ENCODE measurements at places on chromosomes 3 and 15. TPM values are rescaled to one million over a fixed set of nuclear protein-coding genes. Genes with fewer than 3 reads are reported as not detected.
A peak's percentile ranks its signal among the peaks of the same experiment; 100 is the strongest.

SRGAP3 gene
- total RNA-seq: 1.3 TPM

DPPA2 gene
- not detected for total RNA-seq

- DNase-seq: no peak
- peak overlapping the region; percentile 68 for H3K27ac ChIP-seq
- H3K4me3 ChIP-seq: peak overlapping the region; percentile 12
- H3K36me3 ChIP-seq: no peaks in the 10 kb centered on the region
- H3K4me1 ChIP-seq: peaks cover 93% of the 10 kb centered on the region
- no peaks in the 10 kb centered on the region for H3K27me3 ChIP-seq
Observed at GRCh38 chr3:114418724-114419543, 125.1 kb downstream of the TIGIT start.

- H3K4me1 ChIP-seq: no peaks in the 10 kb centered on the region
- no peaks in the 10 kb centered on the region for H3K27me3 ChIP-seq
- H3K36me3 ChIP-seq: no peaks in the 10 kb centered on the region
- H3K27ac ChIP-seq: no peak overlapping the region
Observed at GRCh38 chr3:55427739-55428138, 59.4 kb downstream of the WNT5A start.

GOLGA6B gene
- not detected for total RNA-seq

GP9 gene
- not detected for total RNA-seq

- no peaks in the 10 kb centered on the region for H3K27me3 ChIP-seq
- no peak overlapping the region for H3K27ac ChIP-seq
- no peaks in the 10 kb centered on the region for H3K36me3 ChIP-seq
- no peak for DNase-seq
Observed at GRCh38 chr3:128854475-128854874, 24.9 kb upstream of the ACAD9 start.

GRCh38 chr3:158789592-158789991, 12.3 kb upstream of the MFSD1 start:
- DNase-seq: no peak
- no peaks in the 10 kb centered on the region for H3K36me3 ChIP-seq
- no peak overlapping the region for H3K4me3 ChIP-seq
- H3K27me3 ChIP-seq: no peaks in the 10 kb centered on the region
- peaks cover 4% of the 10 kb centered on the region for H3K4me1 ChIP-seq

UCN2 gene
- not detected for total RNA-seq

DNA sequence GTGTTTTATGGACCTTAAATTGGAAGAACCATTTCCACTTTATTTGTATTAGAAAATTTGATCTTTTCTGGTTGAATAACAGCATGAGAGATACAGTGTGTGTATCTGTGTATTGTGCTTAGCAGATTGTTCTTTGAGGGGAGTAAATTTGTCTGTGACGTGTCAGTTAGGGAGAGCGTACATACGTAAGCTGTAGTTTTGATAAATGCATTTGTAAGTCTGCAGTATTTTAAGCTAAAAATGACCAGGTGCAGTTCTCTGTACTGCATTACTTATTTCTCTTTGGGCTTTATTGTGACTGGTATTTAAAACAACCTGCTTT, 264.8 kb downstream of the ROBO2 start:
- no peaks in the 10 kb centered on the region for H3K36me3 ChIP-seq
- no peaks in the 10 kb centered on the region for H3K27me3 ChIP-seq
- no peak overlapping the region for H3K27ac ChIP-seq
- H3K4me1 ChIP-seq: no peaks in the 10 kb centered on the region

GRCh38 chr15:51932161-51932560, 39.4 kb downstream of the LEO1 start:
- H3K4me3 ChIP-seq: no peak overlapping the region
- no peak overlapping the region for H3K27ac ChIP-seq
- H3K27me3 ChIP-seq: no peaks in the 10 kb centered on the region
- no peak for DNase-seq
- no peaks in the 10 kb centered on the region for H3K4me1 ChIP-seq

OR5K2 gene
- total RNA-seq: not detected

GRCh38 chr3:108103040-108103751, 12.4 kb upstream of the CD47 start:
- no peak for DNase-seq
- no peak overlapping the region for H3K4me3 ChIP-seq
- no peaks in the 10 kb centered on the region for H3K27me3 ChIP-seq

- no peak overlapping the region for H3K27ac ChIP-seq
- DNase-seq: no peak
- H3K27me3 ChIP-seq: no peaks in the 10 kb centered on the region
- no peaks in the 10 kb centered on the region for H3K4me1 ChIP-seq
Observed at GRCh38 chr3:152175528-152175889, 93.2 kb upstream of the MBNL1 start.

GRCh38 chr15:38226608-38227266, 25.9 kb upstream of the SPRED1 start:
- no peak overlapping the region for H3K4me3 ChIP-seq
- no peaks in the 10 kb centered on the region for H3K27me3 ChIP-seq
- DNase-seq: peak; percentile 14
- no peaks in the 10 kb centered on the region for H3K4me1 ChIP-seq

- no peak for DNase-seq
- no peaks in the 10 kb centered on the region for H3K27me3 ChIP-seq
- no peak overlapping the region for H3K4me3 ChIP-seq
- H3K36me3 ChIP-seq: no peaks in the 10 kb centered on the region
- no peaks in the 10 kb centered on the region for H3K4me1 ChIP-seq
Observed at GRCh38 chr3:145953316-145953715, 207.7 kb downstream of the PLOD2 start.

TMEM212 gene
- not detected for total RNA-seq

VIPR1 gene
- 3.6 TPM for total RNA-seq

DNA sequence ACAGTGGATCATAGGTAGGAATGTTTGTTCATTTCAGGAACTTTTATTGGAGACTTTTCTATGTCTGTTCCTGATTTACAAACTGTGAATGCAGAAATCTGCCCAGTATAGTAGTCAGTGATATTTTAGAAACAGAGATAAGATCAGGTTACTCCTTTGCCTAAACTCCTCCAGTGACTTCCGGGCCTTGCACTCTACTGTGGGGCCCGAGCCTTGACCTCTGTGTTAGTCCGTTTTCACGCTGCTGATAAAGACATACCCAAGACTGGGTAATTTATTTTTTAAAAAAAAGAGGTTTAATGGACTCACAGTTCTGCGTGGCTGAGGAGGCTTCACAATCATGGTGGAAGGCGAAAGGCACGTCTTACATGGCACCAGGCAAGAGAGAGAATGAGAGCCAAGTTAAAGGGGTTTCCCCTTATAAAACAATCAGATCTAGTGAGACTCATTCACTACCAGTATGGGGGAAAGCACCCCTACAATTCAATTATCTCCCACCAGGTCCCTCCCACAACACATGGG, 127.1 kb downstream of the DNAJB8 start:
- H3K27me3 ChIP-seq: no peaks in the 10 kb centered on the region
- DNase-seq: no peak
- no peak overlapping the region for H3K27ac ChIP-seq
- H3K4me3 ChIP-seq: no peak overlapping the region

DNA sequence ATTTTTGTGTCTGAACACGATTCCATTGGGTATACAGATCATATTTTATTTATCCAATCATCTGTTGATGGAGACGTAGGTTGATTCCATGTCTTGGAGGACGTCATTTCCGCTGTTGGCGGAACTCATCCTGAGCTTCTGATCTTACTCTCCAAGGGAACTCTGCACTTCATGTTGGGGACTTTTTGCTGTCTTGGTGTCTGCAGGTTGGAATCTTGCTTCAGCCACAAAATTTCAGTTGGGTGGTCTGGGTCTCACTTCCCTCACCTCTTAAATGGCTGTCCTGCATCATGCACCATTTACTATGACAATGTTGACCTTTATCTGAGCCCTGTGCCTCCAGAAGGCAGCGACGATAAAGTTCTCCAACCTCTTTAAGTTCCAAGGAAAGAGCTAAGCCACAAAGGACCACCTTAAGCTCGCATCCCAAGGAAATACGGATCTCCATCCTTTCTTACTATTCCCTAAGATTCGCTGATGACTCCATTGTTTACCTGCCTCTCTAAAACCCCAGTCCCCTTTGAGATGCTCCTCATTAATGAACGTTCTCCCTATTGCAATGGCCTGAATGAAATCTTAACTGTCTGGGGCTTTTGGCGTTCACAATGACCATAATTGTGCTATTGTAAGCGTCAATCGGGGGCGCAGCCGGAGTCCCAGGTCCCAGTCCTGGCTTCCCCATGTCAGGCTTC, 23.1 kb upstream of the RNU6-1 start:
- H3K4me3 ChIP-seq: peak overlapping the region; percentile 53
- peaks cover 9% of the 10 kb centered on the region for H3K4me1 ChIP-seq
- DNase-seq: no peak
- H3K27ac ChIP-seq: no peak overlapping the region
- H3K27me3 ChIP-seq: no peaks in the 10 kb centered on the region
- no peaks in the 10 kb centered on the region for H3K36me3 ChIP-seq

DNA sequence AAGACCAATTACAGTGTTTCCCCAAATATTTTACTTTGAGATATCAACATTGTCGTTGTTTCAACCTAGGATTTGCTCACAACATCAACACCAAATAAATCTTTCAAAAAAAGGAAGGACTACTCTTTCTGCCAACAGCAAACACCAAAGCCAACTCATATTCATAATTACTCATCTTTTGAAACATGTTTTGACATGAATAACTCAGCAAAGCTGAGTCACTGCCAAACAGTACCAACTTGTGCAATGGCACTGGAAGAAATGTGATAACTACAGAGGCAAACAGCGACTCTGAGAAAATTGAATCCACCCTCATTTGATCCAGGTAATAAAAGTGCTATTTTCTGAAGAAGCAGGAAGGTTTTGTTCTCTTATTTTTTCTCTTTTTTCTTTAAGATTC, 67.2 kb downstream of the PEX5L start:
- H3K4me1 ChIP-seq: no peaks in the 10 kb centered on the region
- no peaks in the 10 kb centered on the region for H3K36me3 ChIP-seq
- no peak overlapping the region for H3K27ac ChIP-seq
- H3K4me3 ChIP-seq: no peak overlapping the region
- no peak for DNase-seq

- no peak overlapping the region for H3K4me3 ChIP-seq
- DNase-seq: no peak
- no peaks in the 10 kb centered on the region for H3K27me3 ChIP-seq
- H3K4me1 ChIP-seq: peaks cover 46% of the 10 kb centered on the region
Observed at GRCh38 chr3:136942803-136943202, 15.0 kb upstream of the IL20RB start.

DNA sequence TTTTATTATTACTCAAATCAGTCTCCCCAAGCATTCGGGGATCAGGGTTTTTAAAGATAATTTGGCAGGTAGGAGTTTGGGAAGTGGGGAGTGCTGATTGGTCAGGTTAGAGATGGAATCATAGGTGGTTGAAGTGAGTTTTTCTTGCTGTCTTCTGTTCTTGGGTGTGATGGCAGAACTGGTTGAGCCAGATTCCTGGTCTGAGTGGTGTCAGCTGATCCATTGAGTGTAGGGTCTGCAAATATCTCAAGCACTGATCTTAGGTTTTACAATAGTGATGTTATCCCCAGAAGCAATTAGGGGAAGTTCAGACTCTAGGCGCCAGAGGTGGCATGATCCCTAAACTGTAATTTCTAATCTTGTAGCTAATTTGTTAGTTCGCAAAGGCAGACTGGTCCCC, 20.6 kb upstream of the TRANK1 start:
- H3K27ac ChIP-seq: no peak overlapping the region
- DNase-seq: no peak
- H3K27me3 ChIP-seq: no peaks in the 10 kb centered on the region
- no peaks in the 10 kb centered on the region for H3K4me1 ChIP-seq
- H3K4me3 ChIP-seq: no peak overlapping the region

GRCh38 chr3:113142476-113142875, 68.9 kb upstream of the BOC start:
- H3K36me3 ChIP-seq: no peaks in the 10 kb centered on the region
- H3K27me3 ChIP-seq: no peaks in the 10 kb centered on the region
- H3K4me3 ChIP-seq: no peak overlapping the region
- DNase-seq: no peak
- no peak overlapping the region for H3K27ac ChIP-seq
- no peaks in the 10 kb centered on the region for H3K4me1 ChIP-seq

- DNase-seq: no peak
Observed at GRCh38 chr3:178532476-178532875, 3.8 kb upstream of the KCNMB2 start.

GRCh38 chr3:40179016-40179415, 130.5 kb upstream of the EIF1B start:
- no peak overlapping the region for H3K27ac ChIP-seq
- H3K4me1 ChIP-seq: no peaks in the 10 kb centered on the region
- DNase-seq: peak; percentile 48
- H3K36me3 ChIP-seq: no peaks in the 10 kb centered on the region

MUC4 gene
- total RNA-seq: not detected

- no peak overlapping the region for H3K4me3 ChIP-seq
- peak overlapping the region; percentile 12 for H3K27ac ChIP-seq
- no peaks in the 10 kb centered on the region for H3K27me3 ChIP-seq
Observed at GRCh38 chr3:27342267-27342666, 26.9 kb downstream of the NEK10 start.

DNA sequence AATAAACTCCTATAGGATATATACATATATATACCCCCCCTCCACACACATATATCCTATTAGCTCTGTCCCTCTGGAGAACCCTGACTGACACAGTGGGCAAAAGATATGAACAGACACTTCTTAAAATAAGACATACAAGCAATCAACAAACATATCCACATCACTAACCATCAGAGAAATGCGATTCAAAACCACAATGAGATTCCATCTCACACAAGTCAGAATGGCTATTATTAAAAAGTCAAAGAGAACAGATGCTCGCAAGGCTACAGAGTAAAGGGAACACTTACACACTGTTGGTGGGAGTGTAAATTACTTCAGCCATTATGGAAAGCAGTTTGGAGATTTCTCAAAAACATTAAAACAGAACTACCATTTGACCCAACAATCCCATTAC, 46.2 kb upstream of the ARHGEF26 start:
- H3K27me3 ChIP-seq: no peaks in the 10 kb centered on the region
- H3K4me3 ChIP-seq: no peak overlapping the region
- no peaks in the 10 kb centered on the region for H3K4me1 ChIP-seq
- DNase-seq: no peak
- H3K36me3 ChIP-seq: no peaks in the 10 kb centered on the region

ANXA2 gene
- total RNA-seq: 266 TPM

ALDH1A3 gene
- 21.9 TPM for total RNA-seq

NR2E3 gene
- total RNA-seq: not detected

DNA sequence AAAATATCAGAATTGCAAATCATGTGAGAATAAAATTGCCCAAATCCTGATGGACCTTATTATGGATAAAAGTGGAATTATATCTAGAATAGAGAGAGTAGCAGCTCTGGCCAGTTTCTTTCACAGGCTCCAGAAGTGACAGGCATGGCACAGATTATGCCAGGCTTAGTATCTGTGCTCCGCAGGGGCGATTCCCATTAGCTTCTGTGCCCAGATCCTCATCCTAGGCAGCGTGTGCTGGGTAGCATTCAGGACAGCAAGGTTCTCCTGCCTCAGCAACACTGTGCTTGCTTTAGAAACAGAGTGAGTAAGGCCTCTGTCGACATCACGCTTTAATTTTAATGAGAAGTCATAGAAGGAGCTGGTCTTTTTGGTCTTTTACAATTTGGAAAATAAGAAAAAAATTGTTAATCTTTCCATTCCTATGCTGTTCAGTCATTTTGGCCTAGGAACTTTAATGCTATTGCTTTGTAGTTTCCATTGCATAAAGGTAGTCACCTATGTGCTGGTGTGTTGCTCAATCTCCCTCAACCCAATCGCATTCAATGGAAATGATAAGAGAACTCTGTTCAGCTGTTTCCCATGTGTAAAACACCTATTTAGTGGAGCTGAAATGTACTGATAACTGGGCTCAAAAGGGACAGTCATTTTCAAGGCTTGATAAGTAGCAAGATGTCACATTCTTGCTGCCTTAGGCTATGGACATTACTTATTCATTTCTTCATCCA, 770.1 kb downstream of the AGBL1 start:
- no peak overlapping the region for H3K27ac ChIP-seq
- no peaks in the 10 kb centered on the region for H3K36me3 ChIP-seq
- no peaks in the 10 kb centered on the region for H3K27me3 ChIP-seq
- no peak for DNase-seq
- peaks cover 26% of the 10 kb centered on the region for H3K4me1 ChIP-seq
- no peak overlapping the region for H3K4me3 ChIP-seq

Data from gastrocnemius medialis (tissue), 4 donors.